Stimulated activated CD8-positive, alpha-beta memory T cell treated with anti-CD3 and anti-CD28 coated beads, Interleukin-4, amount 100 ng/mL, for 48 hours (primary cell): ENCODE measurements at places on chromosomes 2 and 18.
A peak's percentile ranks its signal among the peaks of the same experiment; 100 is the strongest.

- no peak for DNase-seq
Observed at GRCh38 chr2:209380293-209380692, 43.6 kb upstream of the MAP2 start.

- peak; percentile 53 for DNase-seq
Observed at GRCh38 chr2:161992531-161992930, 81.5 kb downstream of the DPP4 start.

DNA sequence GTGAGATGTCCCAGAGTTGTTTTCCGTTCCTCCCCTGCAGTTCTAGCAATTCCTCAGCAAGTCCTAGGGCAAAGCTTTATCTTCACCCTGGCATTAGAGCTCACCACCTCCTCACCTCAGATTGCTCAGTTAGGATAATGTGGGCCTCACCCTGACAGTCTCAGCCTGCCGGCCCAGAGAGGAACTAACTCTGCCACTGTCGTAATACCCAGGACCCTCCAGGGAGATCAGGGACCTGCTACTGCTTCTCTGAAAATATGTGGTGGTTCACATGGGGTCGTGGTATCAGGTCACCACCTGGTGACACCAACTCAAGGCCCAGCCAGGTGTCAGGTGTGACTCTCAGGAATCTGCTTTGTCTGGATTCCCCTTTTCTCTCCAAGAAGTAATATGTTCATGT is 120.7 kb downstream of the FEZ2 start:
- DNase-seq, result no peak

DNA sequence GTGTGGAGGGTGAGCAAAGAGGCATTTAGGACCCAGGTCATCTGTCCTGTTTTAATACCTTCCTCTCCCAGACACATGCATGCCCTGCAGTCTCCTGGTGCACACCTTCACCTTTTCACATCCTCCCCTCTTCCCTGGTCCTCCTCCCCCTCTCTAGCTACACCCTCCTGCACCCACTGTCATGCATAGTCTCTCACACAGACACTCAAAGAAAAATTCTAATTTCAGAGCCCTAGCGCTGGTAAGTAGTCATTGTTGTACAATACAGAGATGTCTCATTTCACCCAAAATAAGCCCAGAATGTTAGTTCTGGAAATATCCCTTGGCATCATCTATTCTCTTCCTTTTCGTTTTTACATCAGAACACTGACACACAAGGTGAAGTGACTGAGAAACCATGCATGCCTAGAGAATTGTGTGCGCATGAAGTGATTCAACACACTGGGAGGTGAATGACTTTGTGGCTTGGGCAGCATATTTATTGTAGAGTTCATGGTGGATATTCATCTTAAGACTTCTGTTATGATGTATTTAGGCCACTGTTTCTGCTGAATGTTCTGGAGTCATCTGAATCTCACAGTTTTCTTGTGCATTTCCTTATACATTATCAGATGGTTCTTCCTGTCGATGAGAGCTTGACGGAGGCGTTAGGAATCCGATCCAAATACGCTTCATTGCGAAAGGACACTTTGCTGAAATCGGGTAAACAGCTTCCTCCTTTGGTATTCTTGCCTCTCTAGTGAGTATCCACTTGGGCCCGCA is 69.9 kb downstream of the COA5 start:
- DNase-seq, result no peak

- no peak for DNase-seq
Observed at GRCh38 chr2:10083692-10084211, 3.5 kb upstream of the CYS1 start.

- no peak for DNase-seq
Observed at GRCh38 chr2:53994818-53995808, 24.3 kb upstream of the PSME4 start.

DNA sequence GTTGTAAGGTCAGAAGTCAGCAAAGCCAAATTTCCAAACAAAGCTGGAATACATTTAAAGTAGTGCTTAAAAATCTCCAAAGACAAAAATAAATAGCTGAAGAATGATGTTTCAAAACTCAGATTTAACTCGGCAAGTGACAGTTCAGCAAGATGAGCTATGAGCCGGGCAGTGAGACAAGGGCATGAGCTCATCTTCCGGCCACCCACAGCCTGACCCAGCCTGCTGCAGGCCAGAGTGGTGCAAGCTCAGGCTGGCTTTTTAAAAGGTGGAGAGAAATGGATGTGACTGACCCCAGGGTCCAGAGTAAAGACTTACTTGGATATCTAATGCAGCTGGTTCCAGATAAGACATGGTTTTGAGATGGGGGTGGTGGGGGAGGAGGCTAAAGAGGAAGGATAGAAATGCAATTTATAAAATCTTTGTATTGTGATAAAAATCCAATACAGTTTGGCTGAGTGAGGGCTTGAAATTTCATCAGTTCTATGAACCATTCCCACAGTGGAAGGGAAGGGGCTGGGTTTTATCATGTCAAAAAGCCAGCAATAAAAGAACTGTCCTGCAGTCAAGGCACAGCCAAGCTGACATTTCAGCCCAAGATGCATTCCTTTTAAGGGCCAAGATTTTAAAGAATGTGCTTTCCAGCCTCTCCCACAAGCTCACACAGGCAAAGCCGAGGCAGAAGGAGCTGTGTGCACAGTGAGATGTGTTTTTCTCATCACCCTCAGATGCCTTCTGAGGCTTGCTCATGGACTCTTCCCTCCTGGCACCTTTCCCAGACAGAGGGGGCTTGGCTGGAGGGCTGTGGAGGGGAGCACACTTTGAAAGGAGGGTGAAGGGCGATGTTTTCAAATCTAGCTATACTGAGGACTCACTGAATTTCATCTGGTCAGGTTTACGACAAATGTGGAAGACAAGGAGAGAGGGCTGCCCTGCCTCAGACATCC is 97.9 kb upstream of the KLHL29 start:
- no peak for DNase-seq

- no peak for DNase-seq
Observed at GRCh38 chr2:191999101-191999841, 152.4 kb upstream of the CAVIN2 start.

DNA sequence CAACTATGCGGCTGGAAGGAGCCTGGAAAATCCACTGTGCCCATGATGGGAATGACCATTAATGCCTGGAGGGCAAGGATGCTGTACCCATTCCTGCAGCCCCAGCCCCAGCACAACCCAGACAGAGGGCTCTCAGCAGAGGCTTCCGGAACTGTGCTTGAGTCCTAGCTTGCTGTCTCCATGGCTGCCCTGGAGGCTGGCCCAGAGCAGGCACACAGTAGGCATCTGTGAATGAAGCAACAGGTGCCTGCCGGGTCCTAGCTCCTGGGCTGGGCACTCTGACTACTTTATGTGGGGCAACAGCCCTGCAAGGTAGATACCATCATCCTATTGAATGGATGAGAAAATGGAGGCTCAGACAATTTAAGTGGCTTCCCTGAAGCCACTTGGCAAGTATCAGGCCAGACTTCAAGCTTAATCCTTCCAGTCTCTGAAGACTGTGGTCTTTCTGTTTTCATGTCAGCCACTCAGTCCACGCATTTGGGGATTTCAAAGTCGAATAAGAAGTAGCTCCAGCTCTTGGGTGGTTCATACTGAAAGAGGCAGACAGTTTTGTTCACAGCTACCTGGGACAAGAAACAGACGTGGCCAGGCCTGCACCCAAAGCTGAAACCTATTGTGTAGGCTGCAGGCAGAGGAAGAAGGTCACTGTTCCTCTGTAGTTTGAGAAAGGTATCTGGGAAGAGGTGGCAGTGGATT is 237.5 kb downstream of the ZBTB7C start:
- no peak for DNase-seq

- DNase-seq, result no peak
Observed at GRCh38 chr18:460791-461190, 39.7 kb downstream of the COLEC12 start.

- DNase-seq, result no peak
Observed at GRCh38 chr2:122595065-122595464, 839.6 kb downstream of the TSN start.

DNA sequence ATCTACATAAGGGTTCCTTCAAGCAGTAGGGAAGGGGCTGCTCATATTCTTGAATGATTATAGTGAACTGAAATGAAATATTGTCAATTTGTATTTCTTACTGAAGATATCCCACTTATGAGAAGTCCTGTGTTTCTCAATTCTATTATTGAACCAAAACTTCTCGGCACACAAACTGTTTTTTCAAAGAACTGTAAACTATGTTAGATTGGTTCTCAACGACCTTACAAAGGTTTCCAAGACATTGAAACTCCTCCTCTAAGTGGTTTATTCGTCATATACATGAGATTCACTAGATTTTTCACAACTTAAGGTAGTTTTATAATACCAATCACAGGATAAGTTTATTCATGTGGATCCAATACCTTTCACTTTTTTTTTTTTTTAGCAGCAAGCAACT is 1.4 kb downstream of the CCL20 start:
- DNase-seq, result no peak

GRCh38 chr18:2978661-2979106 is 34.3 kb downstream of the LPIN2 start:
- peak; percentile 65 for DNase-seq
